ENCODE measurements at places on chromosomes 5 and 9. TPM values are rescaled to one million over a fixed set of nuclear protein-coding genes. Genes with fewer than 3 reads are reported as not detected.

DNA sequence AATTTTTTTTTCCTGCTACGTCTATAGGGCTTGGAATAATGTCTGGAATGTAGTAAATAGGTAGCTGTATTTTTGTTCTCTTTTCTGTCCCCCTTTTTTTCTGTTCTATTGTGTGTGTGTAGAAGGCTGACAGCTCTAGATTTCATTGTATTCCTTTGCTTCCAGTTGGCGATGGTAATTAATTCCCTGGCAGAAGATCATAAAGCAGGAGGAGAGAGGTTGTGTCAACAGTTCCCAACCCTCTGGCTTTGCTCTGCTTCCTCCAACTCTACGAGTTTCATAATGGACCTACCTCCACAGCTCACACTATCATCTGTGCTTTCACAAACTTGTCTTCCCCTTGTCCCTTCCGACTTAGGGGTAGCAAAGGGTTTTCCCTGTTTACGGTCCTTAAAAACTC, 117.9 kb upstream of the CDH18 start:
- no peaks in the 10 kb centered on the region for H3K27me3 ChIP-seq
- H3K36me3 ChIP-seq: no peaks in the 10 kb centered on the region
- no peak overlapping the region for H3K4me3 ChIP-seq
- H3K4me1 ChIP-seq: no peaks in the 10 kb centered on the region

Gene STPG3
- total RNA-seq: not detected

DNA sequence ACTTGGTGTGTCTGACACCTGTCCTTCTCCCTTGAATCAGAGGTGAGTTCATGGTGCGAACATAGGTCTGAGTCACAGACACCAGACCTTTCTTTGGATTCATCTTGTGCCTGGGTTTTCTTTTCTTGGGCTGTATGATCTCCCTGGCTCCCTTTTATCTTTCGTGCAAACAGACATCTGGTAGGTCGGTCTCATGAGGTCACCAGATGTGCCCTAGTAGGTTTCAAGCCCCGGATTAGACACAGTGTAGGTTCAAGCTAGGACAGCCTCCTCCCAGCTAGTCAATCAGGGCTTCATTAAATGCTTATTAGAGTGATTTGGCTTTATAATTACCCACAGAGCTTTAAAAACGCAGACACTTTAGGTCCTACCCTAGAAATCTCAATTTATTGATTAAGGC, 106.0 kb upstream of the MYO10 start:
- no peak overlapping the region for H3K27ac ChIP-seq
- H3K27me3 ChIP-seq: no peaks in the 10 kb centered on the region
- no peak overlapping the region for H3K4me3 ChIP-seq
- no peak for DNase-seq
- H3K4me1 ChIP-seq: no peaks in the 10 kb centered on the region

DNA sequence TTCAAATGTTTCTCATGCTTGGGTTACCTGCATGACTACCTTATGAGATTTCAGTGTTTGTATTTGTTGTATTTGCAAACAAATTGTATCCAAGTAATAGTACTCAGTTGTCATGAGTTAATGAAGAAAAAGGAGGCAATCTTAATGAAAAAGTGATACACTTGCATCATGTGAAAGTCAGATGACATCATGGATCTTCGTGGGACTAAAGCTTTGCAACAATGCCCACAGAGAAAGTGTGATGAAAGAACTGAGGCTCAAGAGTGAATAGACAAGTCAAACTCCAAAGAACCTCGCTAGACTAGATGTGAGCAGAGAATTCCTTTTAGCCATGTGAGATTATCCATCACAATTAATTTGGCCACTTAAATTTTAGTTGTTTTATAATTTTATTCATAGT, 75.4 kb upstream of the ADRB2 start:
- no peak for DNase-seq
- no peak overlapping the region for H3K27ac ChIP-seq
- H3K27me3 ChIP-seq: no peaks in the 10 kb centered on the region
- no peaks in the 10 kb centered on the region for H3K36me3 ChIP-seq

Gene PTGR1
- 87.1 TPM for total RNA-seq

Gene SOWAHA
- total RNA-seq: 3.2 TPM

DNA sequence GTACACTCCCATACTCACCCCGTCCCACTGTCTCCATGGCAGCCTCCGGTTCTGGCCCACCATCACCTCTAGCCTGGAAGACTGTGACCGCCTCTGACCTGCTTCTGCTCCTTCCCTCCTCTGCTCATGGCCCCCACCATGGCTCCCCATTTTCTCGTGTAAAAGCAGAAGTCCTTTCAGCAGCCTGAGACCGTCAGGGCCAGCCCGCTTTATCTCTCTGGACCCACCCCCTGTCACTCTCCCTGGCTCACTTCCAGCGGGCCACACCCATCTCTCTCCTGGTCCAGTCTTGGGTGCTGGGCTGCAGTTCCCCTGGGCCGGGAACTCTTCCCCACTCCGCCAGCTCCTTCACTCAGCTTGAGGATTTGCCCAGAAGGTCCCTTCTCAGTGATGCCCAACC, 96.0 kb upstream of the RUFY1 start:
- no peak overlapping the region for H3K27ac ChIP-seq
- H3K36me3 ChIP-seq: no peaks in the 10 kb centered on the region
- H3K4me1 ChIP-seq: no peaks in the 10 kb centered on the region
- no peak overlapping the region for H3K4me3 ChIP-seq

Gene TLX3
- total RNA-seq: not detected

- peak overlapping the region; percentile 79 for H3K4me3 ChIP-seq
- no peak for DNase-seq
- H3K36me3 ChIP-seq: no peaks in the 10 kb centered on the region
- H3K4me1 ChIP-seq: peaks cover 21% of the 10 kb centered on the region
- H3K27me3 ChIP-seq: no peaks in the 10 kb centered on the region
- peak overlapping the region; percentile 87 for H3K27ac ChIP-seq
Measured at GRCh38 chr9:136438548-136439480, 831 bp downstream of the INPP5E start.

GRCh38 chr5:176870110-176870591, 29.0 kb downstream of the HK3 start:
- no peak for DNase-seq
- H3K27ac ChIP-seq: no peak overlapping the region
- no peaks in the 10 kb centered on the region for H3K36me3 ChIP-seq
- H3K4me3 ChIP-seq: no peak overlapping the region
- no peaks in the 10 kb centered on the region for H3K4me1 ChIP-seq

Data from breast epithelium (tissue), 4 donors.